ENCODE measurements at places on chromosomes 1 and 21.

DNA sequence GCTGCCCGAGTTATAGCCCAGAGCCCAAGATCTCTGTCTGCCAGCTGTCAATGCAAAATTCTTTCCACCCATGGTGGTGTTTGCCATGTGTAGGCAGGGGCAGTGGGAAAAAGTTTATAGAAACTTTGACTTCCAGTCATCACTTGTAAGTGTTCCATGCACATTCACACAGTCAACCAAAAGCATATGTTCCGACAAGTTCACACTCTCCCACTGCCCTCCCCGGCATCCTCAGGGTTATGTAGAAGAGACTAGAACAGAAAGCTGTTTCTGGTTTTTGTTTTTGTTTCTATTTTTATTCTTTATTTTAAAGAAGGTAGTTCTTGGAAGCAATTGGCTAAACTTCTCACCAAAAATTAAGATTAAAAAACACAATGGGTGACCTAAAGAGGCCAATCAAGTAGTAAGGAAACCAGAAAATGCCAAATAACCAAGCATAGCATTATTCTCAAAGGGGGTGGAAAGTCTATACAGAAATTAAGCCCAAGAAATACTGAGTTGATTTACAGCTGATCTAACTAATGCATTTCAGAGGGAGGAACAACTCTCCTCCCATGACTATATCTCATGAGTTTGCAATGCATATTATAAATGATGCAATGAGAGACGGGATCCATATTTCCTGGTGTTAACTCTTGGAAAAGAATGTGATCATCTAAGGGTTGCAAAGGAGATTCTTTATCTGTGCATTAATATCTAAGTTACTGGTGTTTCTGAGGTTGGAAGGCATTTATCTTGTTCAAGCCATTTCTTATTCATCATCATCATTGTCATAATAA, 91.5 kb upstream of the ETS2 start:
- DNase-seq, result no peak

DNA sequence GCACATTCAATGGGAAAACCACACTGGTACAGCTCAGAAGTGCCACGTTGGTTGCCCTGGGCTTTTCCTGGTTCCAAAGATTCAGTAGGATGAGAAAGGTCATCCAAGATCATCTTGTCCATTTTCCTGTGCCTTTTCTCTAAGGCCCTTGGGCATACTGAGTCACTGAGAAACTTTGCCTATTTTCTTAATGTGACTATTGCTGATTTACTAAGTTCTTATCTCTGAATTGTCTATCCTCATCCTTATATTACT, 57.2 kb upstream of the HSD17B7 start:
- DNase-seq, result no peak

DNA sequence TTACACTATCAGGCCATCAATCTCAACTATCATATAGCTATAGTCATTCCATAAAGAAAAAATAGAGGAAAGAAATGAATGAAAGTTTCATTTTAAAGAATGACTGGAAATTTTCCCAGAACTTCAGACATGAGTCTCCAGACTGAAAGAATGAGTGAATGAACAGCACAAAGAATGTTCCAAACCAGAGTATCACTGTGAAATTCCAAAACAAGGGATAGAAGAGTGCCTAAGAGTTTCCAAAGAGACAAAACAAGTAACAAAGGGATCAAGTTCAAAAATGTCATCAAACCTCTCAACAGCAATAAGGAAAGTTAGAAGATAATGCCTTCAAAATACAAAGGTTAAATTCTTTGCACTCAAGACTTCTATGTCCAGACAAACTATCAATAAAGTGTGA, 114.9 kb downstream of the DENND1B start:
- no peak for DNase-seq

GRCh38 chr21:33751120-33751519, 108.8 kb downstream of the ITSN1 start:
- no peak for DNase-seq

GRCh38 chr1:243409284-243409683, 153.4 kb downstream of the SDCCAG8 start:
- no peak for DNase-seq

GRCh38 chr1:2631136-2632050, 1.4 kb downstream of the MMEL1 start:
- DNase-seq, result no peak

- no peak for DNase-seq
These were observed 143.2 kb upstream of the EDN2 start for GRCh38 chr1:41627491-41628280.
